ENCODE measurements at places on chromosomes 2 and 18.

DNA sequence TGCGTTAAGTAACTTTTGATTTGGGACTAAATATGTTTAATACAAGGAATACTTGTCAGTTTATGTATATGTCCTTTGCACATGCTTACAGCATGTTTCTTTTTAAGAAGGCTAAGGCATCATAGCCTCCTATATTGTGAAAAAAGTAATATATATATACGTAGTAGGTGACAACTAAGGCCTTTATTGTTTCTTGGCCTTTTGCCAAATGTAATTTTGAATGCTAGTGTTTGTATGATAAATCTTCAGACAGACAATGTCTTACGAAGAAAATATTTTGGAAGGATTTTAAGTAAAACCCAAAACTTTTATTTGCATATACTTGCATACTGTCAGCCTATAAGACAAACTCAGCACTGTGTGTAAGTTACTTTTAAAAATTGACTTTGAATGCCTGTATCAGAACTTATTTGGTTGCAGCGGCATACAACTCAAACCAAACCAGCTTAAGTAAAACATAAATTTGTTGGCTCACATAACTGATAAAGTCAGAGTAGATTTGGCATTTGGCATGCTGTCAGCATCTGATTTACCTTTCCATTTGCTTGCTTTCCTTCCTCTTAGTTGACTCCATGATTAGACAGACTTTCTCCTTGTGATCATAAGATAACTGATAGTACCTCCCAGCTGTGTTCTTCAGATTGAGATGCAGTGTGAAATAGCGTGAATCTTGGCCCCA is 24.4 kb downstream of the UBE2E3 start:
- no peak for DNase-seq

DNA sequence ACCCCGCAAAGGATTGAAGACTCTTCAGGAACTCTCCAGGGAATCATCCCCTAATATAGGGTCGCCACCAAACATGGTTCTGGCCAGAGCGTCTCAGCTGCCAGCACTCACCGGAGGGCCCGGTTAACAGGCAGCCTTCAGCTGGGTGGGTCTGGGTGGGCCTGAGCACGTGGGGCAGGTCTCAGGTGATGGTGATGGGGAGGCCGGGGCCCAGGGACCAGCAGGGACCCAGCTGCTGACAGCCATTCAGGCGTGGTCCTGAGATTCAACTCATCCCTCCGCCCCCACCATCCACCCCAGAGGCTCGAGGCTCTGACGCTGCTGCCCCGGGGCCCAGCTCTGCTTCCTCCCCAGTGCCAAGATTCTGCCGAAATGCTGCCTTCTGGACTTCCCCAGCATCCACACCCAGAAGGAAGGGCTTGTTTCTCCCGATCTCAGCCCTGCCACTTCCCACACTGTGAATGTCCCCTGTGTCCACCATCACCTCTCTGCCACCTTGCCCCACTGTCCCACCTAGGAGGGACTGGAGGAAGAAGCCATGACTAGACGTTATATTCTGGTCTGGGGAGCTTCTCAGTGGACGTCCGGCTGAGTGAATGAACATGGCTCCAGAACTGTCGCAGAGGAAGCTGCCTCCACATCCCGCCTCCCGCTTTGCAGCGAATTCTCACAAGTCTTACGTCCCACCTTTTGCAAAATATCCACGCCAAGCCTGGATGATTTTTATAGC is 294.2 kb upstream of the SALL3 start:
- DNase-seq = no peak

DNA sequence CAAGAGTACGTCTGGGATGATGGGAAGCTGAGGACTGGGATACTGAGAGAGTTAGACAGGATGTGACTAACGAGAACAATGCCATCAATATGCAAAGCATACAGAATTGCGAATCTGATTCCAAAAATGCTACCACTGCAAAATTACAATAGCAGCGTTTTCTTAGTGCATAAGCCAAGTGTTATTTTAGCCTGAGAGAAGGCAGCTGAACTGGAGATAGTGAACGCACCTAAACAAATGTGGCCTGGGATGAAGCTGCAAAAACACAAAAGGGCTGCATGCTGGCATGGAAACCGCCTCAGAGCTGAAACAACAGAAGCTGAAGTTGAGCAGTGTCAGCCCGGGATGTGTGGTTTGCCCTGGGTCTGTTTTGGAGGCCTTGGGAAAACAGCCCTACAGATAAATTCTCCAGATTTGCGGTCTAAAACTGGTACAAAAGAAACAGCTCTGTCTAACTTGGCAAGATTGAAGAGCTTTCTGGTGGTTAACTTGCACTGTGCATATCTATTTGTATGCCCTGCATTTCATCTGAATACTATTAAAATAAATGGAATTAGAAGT is 45.5 kb downstream of the LYPD6 start:
- no peak for DNase-seq

- DNase-seq = no peak
Measured at GRCh38 chr2:88114889-88115288, 13.0 kb downstream of the FABP1 start.

GRCh38 chr2:111042772-111043771 is 77.6 kb upstream of the BCL2L11 start:
- no peak for DNase-seq

GRCh38 chr2:9692456-9693195 is 61.8 kb upstream of the YWHAQ start:
- DNase-seq = peak; percentile 32

- no peak for DNase-seq
Measured at GRCh38 chr2:84427235-84428138, 31.6 kb downstream of the SUCLG1 start.

DNA sequence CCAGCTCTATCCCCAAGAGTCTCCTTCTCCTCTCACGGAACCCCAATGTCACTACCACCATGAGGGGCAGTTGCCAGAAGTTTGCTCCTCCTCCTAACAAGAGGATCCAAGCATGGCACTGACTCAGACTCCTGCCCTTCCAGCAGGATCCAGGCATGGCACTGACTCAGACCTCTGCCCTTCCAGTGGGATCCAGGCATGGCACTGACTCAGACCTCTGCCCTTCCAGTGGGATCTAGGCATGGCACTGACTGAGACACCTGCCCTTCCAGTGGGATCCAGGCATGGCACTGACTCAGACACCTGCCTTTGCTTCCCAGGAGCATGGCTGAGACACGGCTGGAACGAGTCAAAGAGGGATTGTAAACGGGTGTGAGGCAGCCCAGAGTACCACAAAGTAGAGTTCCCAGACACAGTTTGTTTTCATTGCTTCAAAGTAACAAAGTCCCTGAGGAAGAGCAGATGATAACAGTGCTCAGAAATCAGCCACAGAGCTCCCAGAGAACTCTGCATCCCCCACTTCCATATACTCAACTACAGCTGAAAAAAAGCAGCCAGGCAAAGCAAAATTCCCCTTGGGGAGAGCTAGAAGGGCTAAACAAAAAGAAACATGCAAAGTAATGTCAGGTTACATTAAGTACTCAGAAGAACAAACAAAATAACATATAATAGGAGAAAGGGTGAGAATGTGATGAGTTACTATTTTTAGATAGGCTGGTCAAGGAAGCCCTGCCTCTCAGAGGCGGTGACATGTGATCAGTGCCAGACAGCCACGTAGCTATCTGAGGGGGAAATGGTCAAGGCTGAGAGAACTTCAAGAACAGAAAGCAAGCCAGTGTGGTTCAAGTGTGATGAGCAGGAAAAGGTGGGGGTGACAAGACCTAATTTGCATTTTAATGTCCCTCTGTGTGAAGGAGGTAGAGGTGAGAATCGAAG is 3.0 kb downstream of the BUB1 start:
- DNase-seq = no peak

- DNase-seq = no peak
Measured at GRCh38 chr18:2900684-2901422, 54.0 kb downstream of the EMILIN2 start.

DNA sequence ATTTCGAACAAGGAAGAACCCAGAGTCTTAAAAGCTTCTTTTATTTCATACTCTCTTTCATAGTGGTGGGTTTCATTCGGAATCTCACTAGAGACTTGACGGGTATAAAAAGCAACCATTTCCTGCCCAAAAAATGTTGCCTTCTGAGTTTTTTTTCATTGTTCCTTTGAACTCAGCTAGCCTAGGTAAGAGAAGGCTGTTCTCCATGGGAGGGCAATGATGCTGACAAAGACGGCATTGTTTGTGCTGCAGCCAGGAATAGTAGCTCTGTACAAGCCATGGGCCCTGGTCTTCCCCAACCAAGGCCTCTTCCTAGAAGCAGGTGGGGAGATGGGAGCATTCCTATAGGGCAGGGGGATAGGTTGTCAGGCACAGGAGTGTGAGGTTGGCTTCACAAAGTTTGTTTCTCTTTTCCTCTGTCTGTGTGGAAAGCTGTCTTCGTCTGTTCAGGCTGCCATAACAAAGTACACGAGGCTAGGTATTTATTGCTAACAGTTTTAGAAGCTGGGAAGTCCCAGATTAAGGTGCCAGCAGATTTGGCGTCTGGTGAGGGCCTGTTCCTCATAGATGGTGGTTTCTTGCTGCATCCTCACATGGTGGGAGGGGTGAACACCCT is 405.1 kb downstream of the NBAS start:
- no peak for DNase-seq

DNA sequence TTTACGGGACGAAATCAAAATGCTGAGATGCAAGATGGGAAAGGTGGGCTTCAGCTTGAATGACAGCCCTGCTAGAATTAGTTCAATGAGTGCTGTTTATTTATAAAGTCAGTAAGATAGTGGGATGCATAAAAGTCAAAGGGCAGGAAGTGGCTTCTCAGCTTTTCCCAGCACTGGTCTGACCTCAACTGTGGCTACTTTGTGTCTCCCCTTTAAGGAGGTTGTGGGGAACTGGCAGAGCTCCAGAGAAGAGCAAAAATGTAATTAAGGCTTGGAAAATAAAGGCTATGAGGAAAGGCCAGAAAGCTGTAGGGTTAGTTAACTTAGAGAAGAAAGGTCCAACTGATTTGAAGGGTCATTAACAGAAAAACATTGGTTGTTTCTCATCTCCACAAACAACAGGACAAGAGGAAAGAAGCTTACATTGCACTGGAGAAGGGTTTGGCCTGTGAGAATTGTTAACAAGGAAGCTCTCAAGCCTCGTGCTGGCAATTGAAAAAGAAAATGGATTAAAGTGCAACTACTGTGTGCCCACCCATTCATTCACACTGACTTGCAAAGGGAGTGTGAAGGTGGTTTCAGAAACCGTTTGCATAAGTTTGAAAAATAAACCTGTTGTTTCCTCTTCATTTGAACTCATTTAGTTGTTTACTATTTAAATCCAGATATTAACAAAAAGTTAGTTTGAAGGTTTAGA is 68.8 kb upstream of the CD28 start:
- DNase-seq = no peak

DNA sequence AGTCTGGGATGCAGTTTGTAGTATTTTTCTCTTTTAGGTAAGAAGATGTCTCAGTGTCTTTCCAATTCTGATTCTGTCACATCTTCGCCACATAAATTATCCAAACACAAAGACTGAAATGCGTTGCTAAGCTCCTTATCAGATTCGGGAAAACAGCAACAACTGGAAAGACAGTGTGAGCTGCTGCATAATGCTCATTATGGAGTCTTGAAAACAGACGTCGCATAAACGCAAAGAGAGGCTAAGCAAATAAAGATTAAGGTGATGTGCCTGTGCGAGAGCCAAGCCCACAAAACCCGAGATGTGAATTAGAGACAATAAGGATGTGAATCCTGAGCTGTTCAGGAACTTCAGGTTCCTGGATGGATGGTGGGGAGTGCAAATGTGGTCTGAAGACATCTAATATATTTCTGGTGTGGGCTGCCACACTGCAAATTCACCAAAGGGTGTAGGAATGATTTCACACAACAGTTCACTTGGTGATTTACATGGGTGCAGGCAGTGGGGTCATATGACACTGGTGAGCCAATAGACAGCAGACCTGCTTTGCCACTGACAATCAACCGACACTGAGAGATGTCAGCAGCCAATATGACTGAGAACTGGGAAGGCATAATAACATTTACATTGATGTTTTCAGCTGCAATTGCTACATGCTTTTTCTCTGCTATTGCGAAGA is 195.8 kb downstream of the MTX2 start:
- no peak for DNase-seq

- DNase-seq = no peak
Measured at GRCh38 chr2:134739879-134740301, 21.1 kb upstream of the TMEM163 start.

- no peak for DNase-seq
Measured at GRCh38 chr2:167132066-167132465, 243.8 kb downstream of the XIRP2 start.

DNA sequence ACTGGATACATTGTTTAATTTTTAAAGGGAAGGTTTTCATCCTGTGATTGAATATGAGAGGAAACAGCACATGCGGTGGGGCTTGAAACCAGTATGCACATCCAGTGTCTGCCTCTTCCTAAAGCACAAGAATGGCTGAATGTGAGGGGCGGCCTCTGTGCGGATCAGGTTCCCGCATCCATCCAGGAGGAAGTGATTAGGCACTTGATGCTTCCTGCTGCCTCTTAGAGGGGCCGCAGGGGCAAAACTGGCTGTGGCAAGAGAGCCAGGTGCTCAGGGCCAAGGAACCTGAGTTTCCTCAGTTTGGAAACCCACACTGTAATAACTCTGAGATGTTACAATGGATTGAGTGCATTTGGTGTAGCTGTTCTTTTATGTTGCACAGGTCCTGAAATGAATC is 48.8 kb downstream of the THNSL2 start:
- DNase-seq = no peak

DNA sequence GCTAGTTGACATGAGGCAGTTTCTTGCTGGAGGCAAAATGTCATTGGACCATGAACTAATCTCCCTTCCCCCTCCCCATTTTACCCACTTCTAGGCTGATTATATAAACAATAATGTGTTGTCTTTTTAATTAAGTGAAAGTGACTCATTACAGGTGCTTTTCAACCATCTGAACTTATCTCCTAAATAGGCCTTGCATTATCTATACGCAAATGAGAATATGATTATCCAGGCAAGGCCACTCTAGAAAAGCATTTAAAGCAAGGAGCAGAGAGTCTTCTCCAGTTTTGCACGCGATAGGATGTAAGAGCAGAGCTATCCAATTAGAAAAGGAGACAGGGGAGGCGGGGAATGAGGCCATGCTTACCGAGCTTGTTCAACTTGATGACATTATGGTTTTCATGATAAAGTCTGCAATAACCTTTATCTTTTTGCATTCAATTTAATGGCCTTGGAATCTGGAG is 286.1 kb upstream of the SIX3 start:
- no peak for DNase-seq

DNA sequence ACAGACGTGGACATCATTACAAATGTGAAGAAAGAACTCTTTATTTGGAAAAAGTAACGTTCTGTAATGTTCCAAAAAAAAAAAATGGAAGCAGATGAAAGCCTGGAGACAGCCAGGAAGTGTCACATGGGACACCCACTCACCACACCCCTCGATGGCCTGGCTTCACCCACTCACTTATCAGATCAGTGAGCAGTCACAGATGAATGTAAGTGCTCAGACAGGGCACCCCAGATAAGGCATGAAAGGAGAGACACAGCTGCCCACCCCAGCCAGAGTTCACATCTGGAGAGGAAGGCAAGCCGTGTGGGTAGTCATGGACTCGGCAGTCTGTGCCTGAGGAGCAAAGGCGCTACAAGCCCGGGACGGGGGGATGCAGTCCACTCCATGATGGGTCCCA is 105.2 kb downstream of the SEPTIN10 start:
- no peak for DNase-seq

- DNase-seq = peak; percentile 74
Measured at GRCh38 chr2:26299471-26300101, 46.4 kb upstream of the SELENOI start.
